COLO829 (cell line): ENCODE measurements at places on chromosomes 4 and X.

- no peak for DNase-seq
These were observed 49.0 kb upstream of the UGT8 start for GRCh38 chr4:114549638-114550037.

DNA sequence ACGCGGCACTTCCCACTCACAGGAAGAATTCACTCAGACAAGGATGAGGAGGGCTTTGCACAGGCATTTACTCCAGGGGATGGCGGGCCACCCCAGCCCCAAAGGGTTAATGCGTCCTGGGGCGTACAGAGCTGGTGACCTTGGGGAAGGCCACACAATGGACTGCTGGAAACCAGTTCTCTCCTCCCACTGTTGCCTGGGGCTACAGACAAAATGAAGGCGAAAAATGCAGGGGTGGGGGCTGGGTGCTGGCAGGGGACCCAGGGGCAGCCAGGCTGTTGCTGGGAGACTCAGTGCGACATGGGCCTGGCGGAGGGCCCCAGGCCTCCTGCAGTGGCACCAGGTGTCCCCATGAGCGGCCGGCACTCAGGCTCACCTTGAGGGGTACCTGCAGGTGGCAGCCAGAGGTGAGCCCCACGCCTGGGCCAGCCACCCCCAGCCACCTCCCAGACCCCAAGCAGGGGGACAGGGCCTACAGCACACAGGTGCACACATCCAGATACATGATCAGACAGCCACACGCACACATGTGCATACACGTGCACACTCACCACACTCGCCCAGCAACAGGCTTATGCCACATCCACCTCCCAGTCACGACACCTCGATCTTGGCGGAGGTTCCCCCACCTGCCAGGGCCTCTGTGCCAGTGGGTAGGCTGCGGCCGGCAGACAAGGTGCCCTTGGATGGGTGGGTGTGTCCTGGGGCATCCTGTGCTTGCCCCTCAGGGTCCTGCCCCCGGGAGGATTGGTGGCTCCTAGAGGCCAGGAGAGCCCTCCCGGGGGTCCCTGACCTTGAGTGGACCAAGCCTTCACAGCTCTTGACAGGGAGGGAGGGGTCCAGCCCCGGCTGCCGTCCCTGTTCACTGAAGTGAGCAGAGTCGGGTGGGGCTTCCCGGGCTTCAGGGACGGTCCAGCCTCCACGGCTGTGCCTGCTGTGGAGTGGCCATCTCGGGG lies 13.1 kb downstream of the NAT8L start:
- DNase-seq, result no peak

- DNase-seq, result peak; percentile 39
These were observed 89.6 kb upstream of the PRPS2 start for GRCh38 chrX:12701628-12702027.

DNA sequence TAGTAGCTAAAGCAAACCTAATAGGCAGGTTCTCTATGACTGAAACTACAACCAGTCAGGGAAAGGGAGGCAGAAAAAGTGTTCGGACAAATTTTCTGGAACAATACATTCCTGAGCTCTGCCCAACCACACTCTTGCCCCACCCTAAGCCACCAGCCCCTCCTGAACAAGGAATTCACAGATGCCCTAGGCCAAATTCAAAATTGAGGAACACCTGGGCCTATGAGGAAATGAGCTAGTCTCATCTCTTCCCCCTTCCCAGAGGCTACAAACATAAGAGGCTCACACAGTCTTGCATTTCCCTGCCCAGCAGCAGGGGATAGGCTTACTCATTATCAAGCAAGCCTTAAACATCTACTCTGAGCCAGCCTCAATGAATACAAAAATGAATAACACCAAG lies 284.7 kb downstream of the ZNF674 start:
- DNase-seq, result no peak

GRCh38 chr4:1732911-1733310 lies 11.6 kb downstream of the TACC3 start:
- no peak for DNase-seq

DNA sequence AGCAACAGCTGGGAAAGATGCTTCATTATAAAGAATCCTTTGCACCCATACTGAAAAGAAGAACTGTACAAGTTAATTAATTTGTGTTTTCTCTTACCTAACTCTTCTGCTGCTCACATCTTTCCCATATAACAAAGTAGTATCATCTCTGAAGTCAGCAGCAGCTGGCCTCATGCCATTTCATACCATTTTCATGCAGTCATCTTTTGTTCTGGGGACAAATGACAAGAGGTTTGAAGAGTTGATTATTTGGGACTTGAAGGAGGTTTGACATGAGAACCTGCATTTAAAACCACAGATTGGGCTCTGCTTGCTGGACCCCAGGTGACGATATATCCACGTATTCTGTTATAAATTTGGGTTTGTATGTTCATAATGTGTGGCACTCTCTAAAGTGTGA lies 430.3 kb downstream of the SPRY1 start:
- no peak for DNase-seq

DNA sequence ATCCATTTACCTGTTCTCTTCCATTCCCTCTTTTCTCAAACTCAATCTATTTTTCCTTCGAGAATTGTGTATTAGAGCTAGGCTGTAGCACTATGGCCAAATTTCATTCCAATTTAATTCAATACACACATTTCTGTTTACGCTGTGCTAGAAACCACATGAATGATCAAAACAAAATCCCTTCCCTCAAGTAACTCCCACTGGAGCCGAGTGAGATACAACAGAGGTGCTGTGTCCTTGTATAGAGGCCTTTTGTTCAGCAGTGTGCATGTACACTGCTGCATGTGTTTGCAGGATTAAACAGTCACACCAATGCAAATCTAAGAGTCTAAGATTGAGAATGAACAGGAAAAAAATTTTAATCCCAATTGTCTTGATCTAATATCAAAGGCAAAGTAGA lies 734.2 kb downstream of the RAPGEF2 start:
- peak; percentile 71 for DNase-seq

DNA sequence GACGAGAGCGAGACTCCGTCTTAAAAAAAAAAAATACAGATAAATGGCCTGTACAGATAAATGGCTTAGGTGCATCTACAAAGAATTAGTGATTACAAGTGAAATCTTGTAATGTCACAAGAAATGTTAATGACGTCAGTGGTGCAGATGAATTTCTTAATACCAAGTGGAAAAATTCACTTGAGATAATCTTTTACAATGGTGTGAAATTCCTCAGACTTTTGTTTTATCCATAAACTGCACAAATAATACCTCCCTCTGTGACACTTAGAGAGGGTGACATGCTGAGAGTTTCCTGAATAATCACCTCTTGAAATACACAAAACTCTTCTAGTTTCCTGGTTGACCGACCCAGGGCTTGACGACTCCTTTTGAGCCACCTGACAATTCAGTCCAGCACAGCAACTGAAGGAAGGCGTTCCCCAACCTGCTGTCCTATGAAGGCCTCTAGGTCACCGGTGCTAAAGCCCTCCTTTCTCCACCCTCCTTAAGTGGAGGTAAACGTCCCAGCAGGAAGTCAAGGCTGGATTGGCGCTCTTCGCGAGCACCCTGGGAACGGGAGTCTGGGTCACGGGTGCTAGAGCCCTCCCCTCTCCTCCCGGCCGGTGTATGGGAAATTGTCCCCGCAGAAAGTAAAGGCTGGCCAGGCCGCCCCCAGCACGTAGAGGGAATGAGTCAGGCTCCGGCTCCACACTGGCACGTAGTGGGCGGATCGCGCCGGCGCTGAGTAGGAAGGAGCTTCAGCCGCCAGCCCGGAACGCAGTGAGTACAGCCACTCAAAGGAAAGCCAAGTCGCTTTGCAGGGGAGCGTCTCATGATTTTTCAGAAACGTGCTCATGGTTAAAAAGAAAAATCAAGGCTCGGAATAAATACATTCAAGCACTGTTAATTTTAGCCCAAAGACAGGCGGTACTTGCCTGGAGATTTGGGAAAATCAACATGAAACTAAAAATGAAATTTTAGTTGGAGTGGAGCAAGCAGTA lies at the start of gene TMEM144:
TMEM144 (plus strand) TSS at position 662 of the 983 bp plus-strand sequence. CDS start 2,182 bp downstream, outside the sequence.
- DNase-seq, result peak; percentile 90
